ENCODE measurements at places on chromosomes 5 and 9. TPM values are rescaled to one million over a fixed set of nuclear protein-coding genes. Genes with fewer than 3 reads are reported as not detected.

Gene PCDHA9
- total RNA-seq: 0.13 TPM

DNA sequence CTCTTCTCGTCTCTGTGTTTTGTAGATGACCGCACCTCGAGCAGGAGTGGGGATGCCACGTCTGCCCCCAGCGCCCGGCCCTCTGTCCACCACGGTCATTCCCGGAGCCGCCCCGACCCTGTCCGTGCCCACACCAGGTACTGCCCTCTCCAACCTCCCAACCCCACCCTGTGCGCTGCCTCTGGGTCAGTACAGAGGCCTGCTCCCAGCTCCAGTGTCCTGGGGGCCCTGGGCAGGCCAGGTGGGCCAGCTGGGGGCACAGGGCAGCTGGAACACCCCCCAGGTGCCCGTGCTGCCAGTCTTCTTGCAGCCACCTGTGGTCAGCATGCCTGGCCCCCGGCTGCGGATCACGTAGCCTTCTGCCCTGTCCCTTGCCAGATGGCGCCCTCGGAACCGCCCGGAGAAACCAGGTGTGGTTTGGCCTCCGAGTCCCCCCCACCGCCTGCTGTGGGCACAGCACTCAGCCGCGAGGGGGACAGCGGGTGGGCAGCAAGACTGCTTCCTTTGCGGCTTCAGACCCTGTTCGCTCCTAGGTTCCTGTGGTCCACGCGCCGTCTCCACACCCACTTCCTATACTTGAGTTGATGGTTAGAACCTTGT is 133.7 kb downstream of the WNK2 start:
- DNase-seq: peak; percentile 70

Gene IFNB1
- not detected for total RNA-seq

DNA sequence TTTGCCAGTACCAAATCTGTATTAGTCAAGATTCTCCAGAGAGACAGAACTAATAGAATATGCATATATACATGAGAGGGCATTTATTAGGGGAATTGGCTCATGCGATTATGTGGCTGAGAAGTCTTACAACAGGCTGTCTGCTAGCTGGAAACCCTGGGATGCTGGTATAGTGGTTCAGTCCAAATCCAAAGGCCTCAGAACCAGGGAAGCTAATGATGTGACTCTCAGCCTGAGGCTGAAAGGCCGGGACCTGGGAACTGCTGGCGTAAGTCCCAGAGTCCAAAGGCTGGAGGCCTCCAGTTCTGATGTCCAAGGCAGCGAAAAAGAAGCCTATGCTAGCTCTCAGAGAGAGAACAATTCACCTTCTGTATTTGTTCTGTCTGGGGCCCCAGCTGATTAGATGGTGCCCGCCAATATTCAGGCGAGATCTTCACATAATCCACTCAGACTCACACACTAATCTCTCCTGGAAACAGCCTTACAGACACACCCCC is 84.1 kb downstream of the KIAA1958 start:
- DNase-seq: no peak

- peak; percentile 51 for DNase-seq
These were observed 104.8 kb downstream of the GABBR2 start for GRCh38 chr9:98603821-98604383.

DNA sequence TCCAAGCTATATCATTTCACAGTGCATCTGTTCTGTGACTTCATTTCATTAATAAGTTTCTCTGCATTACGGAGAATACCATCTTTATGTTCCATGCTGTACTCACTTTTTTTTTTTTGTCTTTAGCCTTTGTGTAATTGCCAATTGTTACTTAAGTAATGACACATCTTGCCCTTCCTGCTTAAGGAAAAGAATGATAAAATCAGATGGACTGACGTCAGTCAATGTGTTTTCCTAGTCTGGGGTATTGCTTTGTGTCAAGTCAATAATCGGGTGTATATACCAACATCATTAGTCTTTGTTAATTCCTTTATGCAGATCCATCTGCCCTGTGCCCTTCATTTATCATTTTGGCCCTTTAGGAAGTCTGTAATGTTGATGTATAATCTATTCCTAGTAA is 133.5 kb downstream of the CD180 start:
- DNase-seq: no peak

DNA sequence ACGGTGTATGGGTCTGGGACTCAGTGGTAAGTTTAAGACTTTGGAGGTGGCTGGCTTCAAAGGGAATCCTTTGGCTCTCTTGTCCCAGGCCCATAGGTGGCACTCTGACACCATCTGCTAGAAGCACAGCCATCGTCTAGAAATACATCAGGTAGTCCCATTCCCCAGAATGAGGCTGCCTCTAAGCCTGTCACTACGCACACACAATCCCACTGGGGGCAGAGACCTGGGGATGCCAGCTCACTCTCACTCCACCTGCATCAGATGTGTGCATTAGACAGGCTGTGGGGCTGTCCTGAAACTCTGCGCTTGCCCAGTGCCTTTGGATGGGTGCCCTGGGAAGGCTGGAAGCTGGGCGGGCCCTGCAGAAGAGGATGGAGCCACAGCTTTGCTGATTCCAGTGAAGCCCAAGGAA is 127.5 kb upstream of the PANK3 start:
- DNase-seq: no peak

Gene SPINK4
- not detected for total RNA-seq

- DNase-seq: no peak
These were observed 13.5 kb upstream of the GRM6 start for GRCh38 chr5:179008667-179009066.

GRCh38 chr9:134534661-134535080 is 106.9 kb upstream of the COL5A1 start:
- peak; percentile 10 for DNase-seq

DNA sequence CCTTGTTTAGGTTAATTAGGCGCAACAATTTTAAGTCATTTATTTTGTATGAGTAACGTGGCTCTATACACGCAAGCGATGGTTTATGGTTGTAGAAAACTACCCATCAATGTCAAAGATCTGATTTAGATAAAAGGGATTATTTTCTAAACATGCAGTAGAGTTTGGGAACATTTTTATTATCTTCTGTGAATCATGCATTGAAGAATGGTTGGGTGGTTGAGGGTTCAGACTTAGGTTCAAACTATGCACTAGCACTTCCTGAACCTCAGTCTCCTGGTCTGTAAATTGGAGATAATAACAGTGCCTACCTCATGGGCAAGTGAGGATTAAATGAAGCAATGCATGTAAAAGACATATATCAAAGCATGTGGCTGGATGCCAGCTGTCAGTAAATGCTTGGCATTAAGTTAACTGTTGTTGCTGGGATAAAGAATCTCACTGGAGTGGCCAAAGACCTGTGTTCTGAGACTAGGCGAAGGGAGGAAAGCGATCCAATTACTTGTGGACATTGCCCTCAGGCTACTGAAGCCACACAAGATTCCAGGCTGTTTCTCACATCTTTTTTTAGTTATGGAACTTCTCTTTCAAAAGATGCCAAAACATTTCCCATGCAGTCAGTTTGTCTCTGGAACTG is 1.1 kb upstream of the OTULINL start:
- DNase-seq: no peak

- no peak for DNase-seq
These were observed 81.8 kb upstream of the DAP start for GRCh38 chr5:10842823-10843222.

Gene DDX31
- total RNA-seq: 11.9 TPM

GRCh38 chr5:135881244-135881643 is 14.4 kb downstream of the IL9 start:
- DNase-seq: no peak

DNA sequence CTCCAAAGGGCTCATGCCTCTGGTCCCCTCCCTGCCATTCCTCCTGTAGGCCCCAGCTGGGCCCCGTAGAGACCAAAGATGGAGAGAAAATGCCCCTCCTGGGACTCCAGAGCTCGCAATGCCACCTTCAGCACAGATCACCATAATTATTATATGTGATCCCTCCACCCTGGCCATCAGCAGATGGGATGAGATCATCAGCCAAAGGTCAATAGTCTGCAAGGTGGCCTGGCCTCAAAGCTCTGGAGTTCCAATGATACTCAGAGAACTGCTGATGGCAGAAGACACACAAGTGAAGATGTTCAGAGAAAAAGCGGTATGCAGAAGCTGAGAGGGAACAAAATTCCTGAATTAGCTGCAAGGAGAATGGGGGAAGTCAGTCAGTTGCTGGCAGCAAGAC is 5.0 kb downstream of the RPP25L start:
- no peak for DNase-seq

DNA sequence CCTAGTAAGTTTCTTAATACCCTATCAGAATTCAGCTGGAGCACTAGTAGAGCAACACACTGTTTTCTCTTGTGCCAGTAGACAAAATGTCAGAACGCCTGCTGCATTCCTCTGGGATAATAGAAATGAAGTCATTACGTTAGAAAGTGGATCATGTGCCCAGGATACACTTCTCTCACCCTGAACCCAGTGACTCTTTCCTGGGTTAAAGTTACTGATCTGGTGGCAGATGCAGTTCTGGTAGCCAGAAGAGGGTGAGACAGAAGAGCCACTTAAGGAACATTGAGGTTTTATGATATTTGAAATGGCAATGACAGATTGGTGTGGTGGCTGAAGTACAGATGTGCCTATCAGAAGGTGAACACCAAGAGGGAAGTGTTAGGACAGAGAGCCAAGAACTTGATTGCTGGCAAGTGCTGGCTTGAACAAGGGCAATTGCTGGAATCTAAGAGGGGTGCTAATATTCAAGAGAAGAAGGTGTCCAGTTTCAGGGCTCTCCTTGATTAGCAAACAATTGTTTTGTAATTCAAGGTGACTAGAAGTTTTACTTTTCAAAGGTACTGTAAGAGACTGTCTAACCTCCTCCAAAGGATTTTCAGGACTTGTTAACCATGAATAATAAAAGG is 93.7 kb upstream of the ERBIN start:
- DNase-seq: no peak

DNA sequence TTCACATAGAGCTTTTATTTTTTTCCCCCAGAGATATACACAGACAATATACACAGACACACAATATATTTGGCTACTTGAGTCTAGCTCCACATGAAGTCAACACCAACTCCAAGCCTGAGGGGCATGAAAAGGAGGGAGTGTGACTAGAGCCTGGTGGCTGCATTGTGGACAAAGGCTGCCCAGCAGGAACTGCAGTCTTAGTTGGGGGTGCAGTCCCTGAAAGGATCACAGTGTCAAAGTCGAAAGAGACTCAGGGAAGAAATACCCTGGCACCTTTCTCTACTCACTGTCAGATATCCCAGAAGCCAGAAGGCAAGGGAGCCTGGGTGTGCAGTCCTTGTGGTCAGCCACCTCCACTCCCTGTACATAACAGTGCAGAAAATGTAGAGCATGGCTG is 231.6 kb upstream of the RPS23 start:
- DNase-seq: no peak

DNA sequence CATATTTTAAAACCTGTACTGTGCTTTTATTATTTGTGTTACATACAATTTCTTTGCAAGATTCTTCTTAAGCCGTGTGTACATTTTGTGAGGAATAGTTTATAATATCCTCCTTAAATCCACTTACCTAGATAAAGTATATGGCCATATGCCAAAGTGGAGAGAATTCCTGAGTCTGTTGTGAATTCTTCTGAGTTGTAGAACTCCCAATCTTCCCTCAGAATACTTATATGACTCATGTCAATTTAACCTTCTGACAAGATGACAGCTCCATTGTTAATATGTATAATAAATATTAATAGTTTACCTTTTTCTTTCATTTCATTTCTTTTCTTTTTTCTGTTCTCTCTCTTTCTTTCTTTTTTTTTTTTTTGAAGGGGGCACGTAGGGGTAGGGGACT is 6.0 kb upstream of the RICTOR start:
- DNase-seq: no peak

- DNase-seq: no peak
These were observed 72.9 kb downstream of the SERINC5 start for GRCh38 chr5:80182809-80183580.

DNA sequence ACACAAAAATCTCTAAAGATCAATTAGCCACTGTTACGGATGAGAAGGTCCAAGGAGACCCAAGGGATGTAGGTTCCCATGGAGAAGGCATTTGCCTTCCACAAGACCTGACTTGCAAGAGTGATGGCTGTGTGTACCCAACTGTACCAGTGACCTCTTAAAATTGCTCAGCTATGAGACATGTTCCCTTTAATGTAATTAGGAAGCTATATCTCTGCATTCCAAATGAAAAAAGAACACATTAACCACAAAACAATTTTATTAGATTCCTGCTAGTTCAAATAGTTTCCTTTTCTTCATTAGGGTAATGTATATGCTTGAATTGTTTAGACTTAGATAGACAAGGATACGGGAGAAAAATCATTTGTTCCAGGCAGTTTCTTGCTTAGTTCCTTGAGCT is 3.3 kb downstream of the OR2Y1 start:
- DNase-seq: no peak

All from spleen (tissue), 13 donors.